ENCODE measurements at places on chromosomes 5 and 9.

DNA sequence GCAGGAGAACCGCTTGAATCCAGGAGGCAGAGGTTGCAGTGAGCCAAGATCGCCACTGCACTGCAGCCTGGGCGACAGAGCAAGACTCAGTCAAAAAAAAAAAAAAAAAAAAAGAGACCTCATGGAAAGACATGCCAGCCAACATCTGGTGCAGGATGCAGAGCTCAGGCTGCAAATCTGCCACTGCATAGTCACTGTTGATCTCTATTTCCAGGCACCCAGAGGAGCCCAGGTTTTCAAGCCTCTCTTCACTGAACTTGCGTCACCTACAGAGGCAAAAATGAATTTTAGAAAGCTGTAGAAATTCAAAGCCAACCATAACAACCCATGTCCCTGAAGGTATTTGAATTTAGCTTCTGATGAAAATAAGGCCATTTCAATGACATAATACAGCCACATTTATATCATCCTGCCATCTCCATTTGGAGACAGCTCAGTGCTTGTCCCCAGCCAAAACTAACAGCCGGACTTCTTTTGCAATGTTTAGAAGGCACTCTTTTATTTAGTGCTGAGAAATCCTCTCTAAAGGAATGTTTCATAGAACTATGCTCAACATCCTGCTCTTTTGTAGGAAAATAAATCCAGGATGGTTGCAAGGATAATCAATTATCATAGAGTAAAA lies 113.3 kb downstream of the SNX18 start:
- no peak for DNase-seq

GRCh38 chr9:118028225-118028624 lies 324.0 kb downstream of the TLR4 start:
- no peak for DNase-seq

DNA sequence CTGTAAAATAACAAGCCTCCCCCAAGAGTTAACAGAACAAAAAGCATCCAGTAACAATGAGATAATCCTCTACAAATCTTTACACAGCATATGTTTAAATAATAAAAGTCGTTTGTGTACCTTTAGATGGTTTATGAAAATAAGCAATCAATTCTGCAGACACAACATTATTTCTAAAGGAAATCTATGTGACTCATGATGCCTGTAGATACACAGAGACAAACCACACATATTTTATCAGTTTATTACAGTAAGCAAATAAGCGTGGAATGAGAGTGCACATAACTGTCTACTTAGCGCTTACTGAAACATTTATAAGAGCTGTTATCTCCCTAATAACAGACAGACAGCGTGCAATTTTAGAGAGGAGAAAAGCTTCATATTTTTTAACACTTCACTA lies 243.6 kb downstream of the AP3B1 start:
- DNase-seq = no peak

- DNase-seq = peak; percentile 91
Observed at GRCh38 chr9:112858625-112859147, 32.0 kb downstream of the SLC46A2 start.

GRCh38 chr9:131579789-131580211 lies 34.5 kb downstream of the PRRT1B start:
- DNase-seq = no peak
